Right forelimb (tissue), 1 donor: ENCODE measurements at places on chromosomes 13 and 19.

DNA sequence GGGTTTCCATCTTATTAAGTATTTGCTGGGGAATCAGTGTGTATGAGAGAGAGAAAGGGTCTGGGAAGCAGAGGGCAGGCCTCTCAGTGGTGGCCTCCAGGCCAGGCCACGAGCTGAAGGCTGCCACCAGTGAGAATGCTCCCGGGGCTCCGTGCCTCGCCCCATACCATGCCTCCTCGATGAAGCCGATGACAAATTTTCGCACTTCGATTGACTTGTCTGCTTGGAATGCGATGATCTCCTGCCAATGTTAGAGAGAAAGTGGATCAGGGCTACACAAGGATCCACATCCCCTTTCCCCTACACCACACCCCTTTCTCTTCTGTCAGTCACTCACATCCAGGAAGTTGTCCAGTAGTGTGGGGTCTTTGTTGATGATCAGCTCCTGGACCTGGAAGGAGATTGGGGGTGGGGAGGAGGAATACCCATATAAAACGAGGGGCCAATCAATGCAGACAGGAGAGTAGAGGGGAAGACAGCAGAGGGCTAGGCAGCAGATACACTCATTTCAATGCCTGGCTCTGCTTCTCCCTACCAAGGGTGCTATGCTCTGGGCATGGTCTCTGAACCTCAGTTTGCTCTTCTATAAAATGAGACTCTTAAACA lies 10.7 kb downstream of the SYMPK start:
- DNase-seq: no peak

DNA sequence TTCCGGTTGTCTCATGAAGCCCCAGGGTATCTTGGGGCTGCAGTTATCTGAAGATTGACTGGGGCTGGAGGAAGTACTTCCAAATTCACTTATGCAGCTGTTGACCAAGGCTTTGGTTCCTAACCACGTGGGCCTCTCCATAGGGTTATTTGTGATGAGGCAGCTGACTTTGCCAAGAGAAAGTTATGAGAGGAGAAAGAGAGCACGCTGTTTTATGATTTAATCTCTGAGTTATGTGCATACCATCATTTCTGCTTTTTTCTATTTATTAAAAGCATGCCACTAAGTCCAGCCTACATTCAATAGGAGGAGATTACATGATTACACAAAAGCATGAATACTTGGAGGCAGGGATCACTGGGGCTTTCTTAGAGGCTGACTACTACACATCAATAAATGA lies 215.5 kb downstream of the NHLRC3 start:
- no peak for DNase-seq

GRCh38 chr13:36051082-36051481 lies 80.1 kb downstream of the DCLK1 start:
- DNase-seq: no peak

DNA sequence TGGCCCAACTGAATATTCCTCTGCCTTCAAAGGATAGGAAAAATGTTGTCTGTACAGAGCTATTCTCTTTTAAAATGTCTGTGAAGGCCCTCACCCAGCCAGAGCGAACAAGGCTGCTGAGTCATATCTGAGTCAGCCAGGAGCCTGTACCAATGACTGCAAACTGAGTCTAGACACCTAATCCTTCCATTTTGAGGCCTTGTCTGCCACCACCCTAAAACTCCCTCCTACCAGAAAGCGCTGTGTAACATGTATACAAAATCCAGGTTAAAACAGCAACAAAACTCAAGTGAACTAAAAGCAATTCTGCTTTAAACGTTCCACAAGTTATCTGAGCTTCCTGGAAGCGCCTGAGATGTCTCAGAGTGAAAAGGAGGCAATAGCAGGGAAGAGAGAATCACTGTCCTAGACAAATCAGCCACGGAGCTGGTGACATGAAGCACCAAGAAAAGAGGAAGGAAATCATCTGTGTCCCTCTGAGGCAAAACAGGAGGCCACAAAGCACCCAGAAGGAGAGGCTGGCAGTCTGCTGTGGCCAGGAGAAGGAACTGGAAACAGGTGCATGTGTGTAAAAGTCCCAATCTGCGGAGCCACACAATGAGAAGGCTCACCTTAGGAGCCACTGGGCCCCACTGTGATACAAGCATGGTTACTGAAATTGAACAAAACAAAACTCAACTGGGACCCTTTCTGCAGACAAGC lies 10.2 kb downstream of the DHRS12 start:
- no peak for DNase-seq

- DNase-seq: no peak
These were observed 48.6 kb downstream of the ARHGAP35 start for GRCh38 chr19:46909356-46909755.

- DNase-seq: no peak
These were observed 66.5 kb downstream of the PAN3 start for GRCh38 chr13:28204690-28205443.

GRCh38 chr13:72208112-72208645 lies 341.2 kb upstream of the DACH1 start:
- no peak for DNase-seq

DNA sequence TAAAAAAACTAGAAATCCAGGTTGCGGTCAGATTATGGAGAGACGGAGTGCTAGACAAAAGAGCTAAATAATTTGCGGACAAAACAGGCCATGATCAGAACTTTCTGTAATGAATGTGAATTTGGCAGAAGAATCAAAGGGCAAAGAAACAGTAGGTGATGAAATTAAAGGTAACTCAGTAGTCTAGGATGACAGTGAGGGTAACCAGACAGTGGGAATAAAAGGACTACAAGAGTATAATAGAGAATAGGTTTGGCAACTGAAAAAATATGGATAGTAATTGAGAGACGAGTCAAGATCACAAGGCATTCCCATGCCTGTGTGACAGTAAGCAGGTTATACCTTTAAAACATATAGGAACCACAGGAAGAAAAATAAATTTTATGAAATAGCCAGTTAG lies 35.9 kb downstream of the CAB39L start:
- no peak for DNase-seq

- DNase-seq: no peak
These were observed 21.5 kb downstream of the OLFM4 start for GRCh38 chr13:53050151-53050550.

DNA sequence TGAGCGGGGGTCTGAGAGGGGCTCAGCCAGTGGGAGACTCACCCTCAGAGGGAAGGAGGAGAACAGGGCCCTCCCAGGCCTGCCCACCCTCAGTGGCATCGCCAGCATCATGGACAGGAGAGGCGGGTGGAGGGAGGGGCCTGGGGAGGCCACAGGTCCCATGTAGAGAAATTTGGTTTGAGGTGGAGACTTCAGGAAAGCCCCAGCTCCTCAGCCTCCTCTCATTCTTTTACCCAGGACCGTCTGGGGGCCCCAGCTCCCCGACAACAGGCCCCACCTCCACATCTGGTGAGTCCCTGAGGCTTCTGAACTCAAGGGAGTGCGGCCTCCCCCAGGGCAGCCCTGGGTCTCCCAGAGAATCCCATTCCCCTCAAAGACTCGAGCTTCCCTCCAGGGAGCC lies 3.1 kb downstream of the LILRB1 start:
- no peak for DNase-seq

- peak; percentile 52 for DNase-seq
These were observed 16.7 kb downstream of the TSKS start for GRCh38 chr19:49746206-49746958.

DNA sequence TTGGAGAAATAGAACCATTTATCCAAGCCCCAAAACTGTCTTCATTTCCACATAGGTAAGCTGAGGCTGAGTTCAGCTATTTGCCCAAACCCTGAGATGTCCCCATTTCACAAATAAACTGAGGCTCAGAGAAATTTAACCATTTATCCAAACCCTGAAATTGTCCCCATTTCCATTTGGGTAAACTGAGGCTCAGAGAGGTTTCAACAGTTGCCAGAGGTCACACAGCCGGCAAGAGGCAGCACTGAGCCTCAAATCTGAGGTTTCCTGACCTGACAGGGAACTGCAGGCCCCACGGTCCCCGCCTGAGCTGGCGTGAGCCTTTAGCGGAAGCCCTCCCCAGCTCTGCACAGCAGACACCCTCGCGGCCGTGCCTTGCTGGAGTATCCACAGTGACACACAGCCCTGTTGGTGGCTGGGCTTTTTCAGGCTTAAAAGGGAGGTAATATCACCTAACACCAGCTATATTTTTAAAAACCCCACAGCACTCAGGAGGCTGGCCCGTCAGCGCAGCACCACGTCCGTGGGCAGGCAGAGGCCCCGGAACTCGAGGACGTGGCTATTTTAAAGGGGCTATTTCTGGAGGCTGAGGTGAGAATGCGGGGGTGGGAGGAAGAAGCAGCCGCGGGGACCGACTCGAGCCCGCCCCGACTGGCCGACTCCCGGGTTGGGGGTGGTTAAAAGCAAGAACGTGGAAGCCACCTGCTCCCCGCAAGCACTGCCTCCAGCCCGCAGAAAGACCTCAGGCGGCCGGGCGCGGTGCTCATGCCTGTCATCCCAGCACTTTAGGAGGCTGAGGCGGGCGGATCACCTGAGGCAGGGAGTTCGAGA lies 18.5 kb downstream of the PTPRS start:
- no peak for DNase-seq

GRCh38 chr19:48372904-48373303 lies 8.7 kb downstream of the SYNGR4 start:
- DNase-seq: no peak

DNA sequence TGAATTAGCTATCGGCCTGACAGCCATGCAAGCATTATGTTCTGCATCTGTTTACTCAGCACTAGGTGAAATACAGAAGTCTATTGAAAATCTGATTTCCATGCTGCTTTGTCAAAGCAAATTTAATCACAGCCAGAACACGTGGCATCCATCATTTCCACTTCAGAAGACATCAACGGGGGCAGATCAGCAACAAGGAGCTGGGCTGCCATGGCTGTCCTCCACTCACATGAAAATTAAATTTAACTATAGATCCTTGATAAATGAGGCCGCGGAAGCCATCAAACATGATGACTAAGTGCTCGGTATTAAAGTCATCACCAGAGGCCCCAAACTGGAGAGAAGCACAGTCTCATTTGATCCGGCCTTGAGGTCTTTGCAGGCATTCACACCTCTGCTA lies 443.5 kb downstream of the HS6ST3 start:
- DNase-seq: no peak

DNA sequence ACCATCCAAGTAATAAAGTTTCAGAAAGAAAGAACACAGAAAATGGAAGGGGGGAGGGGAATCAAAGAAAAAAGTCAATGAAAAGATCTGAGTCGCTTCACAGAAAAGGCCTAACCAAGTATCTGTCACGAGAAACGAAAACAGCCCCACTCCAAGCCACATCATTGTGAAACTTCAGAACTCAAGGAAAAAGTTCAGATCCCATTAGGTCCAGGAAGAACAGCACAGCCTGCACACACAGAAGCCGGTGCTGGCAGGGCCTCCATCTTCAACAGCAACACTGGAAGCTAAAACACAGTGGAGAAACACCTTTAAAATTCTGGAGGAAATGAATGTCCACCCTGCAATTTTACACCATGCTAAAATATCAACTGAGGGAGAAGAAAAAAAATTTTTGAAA lies 8.0 kb downstream of the STK24 start:
- no peak for DNase-seq

DNA sequence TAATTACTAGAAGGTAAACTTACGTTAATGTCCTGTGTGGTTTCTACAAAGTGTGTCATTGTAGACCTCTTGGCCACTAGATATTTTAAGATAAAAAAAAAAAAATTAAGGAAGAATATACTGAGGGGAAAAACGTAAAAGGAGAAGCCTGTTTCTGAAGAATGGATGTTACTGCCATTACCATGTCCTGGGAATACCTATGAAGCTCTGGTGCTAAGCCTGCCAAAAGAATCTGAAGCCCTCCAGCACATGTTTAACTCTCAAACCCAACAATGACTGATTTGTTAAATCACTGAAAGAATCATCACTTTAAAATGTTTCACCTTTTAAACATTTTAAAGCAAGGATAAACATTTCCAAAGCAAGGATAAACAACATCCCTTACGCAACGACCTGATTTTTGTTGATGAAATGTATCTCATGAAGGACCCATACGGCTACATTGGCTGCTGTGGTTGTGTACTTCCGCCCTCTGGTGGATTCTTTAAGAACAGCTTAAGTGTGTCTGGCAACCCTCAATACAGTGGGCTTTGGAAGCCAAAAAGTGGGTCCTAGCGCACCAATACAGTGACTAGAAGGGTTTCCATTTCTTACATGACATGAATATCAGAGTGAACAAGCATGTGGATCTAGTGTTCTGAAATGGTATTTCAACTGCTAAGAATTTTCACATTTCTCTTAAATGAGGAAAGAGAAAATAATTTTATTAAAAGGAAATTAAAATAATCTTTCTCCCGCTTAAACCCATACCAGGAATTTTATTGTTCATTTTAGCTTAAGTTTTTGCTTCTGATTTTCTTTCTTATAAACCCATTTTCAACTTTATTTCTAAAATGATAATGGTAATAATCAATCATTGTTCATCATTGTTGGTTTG lies 74.5 kb upstream of the RAP2A start:
- DNase-seq: peak; percentile 61

DNA sequence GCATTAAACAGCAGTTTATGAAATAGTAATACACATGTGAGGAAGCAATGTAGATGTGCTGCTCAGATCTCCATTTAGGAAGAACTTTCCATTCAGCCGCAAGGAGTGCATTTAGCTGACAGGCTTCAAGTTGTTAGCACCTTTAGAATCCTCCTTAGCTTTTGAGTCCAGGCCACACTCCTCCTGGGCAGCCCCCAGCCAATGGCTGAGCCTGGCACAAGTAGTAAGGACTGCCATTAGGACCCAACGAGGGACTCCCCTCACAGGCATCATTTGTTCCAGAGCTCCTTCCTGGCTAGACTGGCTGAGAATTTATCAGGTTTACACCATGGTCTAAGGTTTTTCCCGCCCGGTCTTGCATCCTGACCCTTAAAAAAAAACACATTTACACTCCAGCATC lies 201.4 kb downstream of the DIAPH3 start:
- DNase-seq: no peak

GRCh38 chr13:50531917-50532899 lies 311.3 kb downstream of the DLEU7 start:
- DNase-seq: no peak

DNA sequence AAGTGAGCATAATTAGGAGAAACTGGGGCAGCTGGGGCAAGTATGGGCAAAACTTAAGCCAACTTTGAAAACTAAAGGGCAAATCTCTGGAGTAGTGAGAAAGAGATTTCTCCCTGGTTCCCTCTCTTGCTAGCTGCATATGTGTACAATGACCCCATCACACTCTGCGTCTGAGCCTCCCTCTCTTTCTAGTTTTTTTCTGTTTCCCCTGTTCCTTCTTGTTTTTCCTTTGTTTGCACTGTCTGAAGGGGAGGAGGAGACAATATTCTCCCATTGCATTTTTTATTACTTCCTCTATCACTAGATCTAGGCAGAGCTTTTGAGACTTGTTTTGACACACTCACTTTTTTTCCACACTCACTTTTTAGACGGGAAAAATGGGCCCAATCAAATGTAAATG lies 11.2 kb upstream of the CLDN10 start:
- DNase-seq: no peak

GRCh38 chr13:29934531-29935308 lies 84.3 kb upstream of the UBL3 start:
- DNase-seq: no peak

GRCh38 chr19:35460608-35461007 lies 12.6 kb downstream of the FFAR2 start:
- DNase-seq: no peak

DNA sequence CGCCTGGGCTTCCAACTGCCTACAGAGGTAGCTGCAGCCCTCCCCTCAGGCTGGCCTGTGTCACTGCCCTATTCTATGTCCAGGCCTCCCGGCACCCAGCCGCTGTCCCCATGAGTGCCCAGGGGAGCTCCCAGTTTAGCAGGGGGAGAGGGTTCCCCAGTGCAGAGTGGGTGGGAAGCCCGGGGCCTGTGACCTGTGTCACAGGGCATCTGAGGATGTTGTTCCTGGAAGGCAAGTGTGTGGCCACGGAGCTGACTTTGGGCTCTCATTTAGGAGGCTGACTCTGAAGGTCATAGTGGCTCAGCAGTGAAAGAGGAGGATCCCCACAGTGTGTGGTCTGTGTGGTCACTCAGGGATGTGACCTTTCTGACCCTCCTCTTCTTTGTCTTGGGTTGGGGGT lies 25.1 kb downstream of the PPP1R37 start:
- DNase-seq: no peak
